ENCODE measurements at places on chromosomes 7 and 10.

GRCh38 chr7:17019106-17019505 lies 137.3 kb upstream of the AGR3 start:
- no peak for DNase-seq
- H3K4me3 ChIP-seq, result no peak overlapping the region
- peaks cover under 1% of the 10 kb centered on the region for H3K36me3 ChIP-seq
- H3K27me3 ChIP-seq, result no peaks in the 10 kb centered on the region

- no peaks in the 10 kb centered on the region for H3K4me1 ChIP-seq
- H3K36me3 ChIP-seq, result peaks cover 2% of the 10 kb centered on the region
- no peak overlapping the region for H3K4me3 ChIP-seq
- peaks cover 8% of the 10 kb centered on the region for H3K27me3 ChIP-seq
- no peak overlapping the region for H3K27ac ChIP-seq
Observed at GRCh38 chr10:71631007-71631861, 88.3 kb downstream of the C10orf105 start.

DNA sequence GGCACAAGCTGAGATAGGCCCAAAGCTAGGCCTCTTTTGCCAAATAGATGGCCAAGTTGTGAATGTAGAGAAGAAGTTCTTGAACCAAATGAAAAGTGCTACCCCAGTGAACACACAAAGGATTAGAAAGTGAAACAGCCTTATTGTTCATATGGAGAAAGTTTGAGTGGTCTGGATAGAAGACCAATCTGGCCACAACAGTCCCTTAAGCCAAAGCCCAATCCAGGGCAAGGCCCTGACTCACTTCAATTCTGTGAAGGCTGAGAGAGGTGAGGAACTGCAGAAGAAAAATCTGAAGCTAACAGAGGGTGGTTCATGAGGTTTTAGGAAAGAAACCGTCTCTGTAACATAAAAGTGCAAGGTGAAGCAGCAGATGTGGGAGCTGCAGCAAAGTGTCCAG lies 18.7 kb upstream of the ATP6V0A4 start:
- H3K4me1 ChIP-seq, result no peaks in the 10 kb centered on the region
- H3K27me3 ChIP-seq, result no peaks in the 10 kb centered on the region
- no peaks in the 10 kb centered on the region for H3K36me3 ChIP-seq
- no peak overlapping the region for H3K27ac ChIP-seq

GRCh38 chr7:2663121-2663886 lies 24.7 kb upstream of the AMZ1 start:
- H3K27ac ChIP-seq, result no peak overlapping the region
- H3K36me3 ChIP-seq, result peaks cover 3% of the 10 kb centered on the region
- H3K27me3 ChIP-seq, result peaks cover 14% of the 10 kb centered on the region
- DNase-seq, result no peak

DNA sequence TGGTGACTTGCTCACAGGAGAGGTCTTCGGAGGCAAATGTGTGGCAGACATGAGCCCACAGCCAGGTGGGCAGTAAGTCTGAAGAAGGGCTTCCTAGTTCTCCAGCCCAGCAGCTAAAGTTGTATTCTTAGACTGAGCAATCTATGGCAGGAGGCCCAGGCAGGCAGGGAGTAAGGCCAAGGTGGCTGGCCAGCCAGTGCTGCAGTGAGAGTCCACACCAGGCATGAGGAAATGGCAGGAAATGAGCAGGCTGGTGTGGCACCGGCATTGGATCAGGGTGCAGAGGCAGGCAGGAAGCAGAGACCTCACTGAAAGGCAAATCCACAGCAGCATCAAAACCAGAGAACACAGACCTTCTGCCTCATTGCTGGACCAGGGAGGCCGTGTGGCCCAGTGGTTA lies 84.6 kb upstream of the PDE1C start:
- H3K4me3 ChIP-seq, result no peak overlapping the region
- no peak overlapping the region for H3K27ac ChIP-seq
- H3K4me1 ChIP-seq, result no peaks in the 10 kb centered on the region

GRCh38 chr7:41098846-41099245 lies 604.0 kb downstream of the INHBA start:
- H3K36me3 ChIP-seq, result no peaks in the 10 kb centered on the region
- H3K4me3 ChIP-seq, result no peak overlapping the region
- no peak for DNase-seq

- no peaks in the 10 kb centered on the region for H3K36me3 ChIP-seq
- H3K4me3 ChIP-seq, result no peak overlapping the region
- peaks cover under 1% of the 10 kb centered on the region for H3K27me3 ChIP-seq
- no peak for DNase-seq
- no peaks in the 10 kb centered on the region for H3K4me1 ChIP-seq
- H3K27ac ChIP-seq, result no peak overlapping the region
Observed at GRCh38 chr10:88702848-88703597, 3.0 kb upstream of the LIPK start.

GRCh38 chr7:96408881-96409280 lies 87.0 kb upstream of the SLC25A13 start:
- H3K4me3 ChIP-seq, result no peak overlapping the region
- H3K36me3 ChIP-seq, result peaks cover 2% of the 10 kb centered on the region
- DNase-seq, result no peak
- H3K27me3 ChIP-seq, result peaks cover 24% of the 10 kb centered on the region

GRCh38 chr10:127035827-127036226 lies 130.6 kb downstream of the DOCK1 start:
- no peaks in the 10 kb centered on the region for H3K4me1 ChIP-seq
- no peak overlapping the region for H3K4me3 ChIP-seq
- H3K27ac ChIP-seq, result no peak overlapping the region
- no peak for DNase-seq

- DNase-seq, result no peak
- H3K27ac ChIP-seq, result no peak overlapping the region
- no peaks in the 10 kb centered on the region for H3K4me1 ChIP-seq
- H3K4me3 ChIP-seq, result no peak overlapping the region
- no peaks in the 10 kb centered on the region for H3K36me3 ChIP-seq
Observed at GRCh38 chr10:58791137-58791536, 278.5 kb downstream of the BICC1 start.

GRCh38 chr7:47794016-47794415 lies 154.2 kb downstream of the PKD1L1 start:
- no peaks in the 10 kb centered on the region for H3K36me3 ChIP-seq
- no peaks in the 10 kb centered on the region for H3K4me1 ChIP-seq
- peaks cover 39% of the 10 kb centered on the region for H3K27me3 ChIP-seq
- no peak overlapping the region for H3K27ac ChIP-seq
- no peak overlapping the region for H3K4me3 ChIP-seq

- H3K4me3 ChIP-seq, result no peak overlapping the region
- peaks cover 38% of the 10 kb centered on the region for H3K27me3 ChIP-seq
Observed at GRCh38 chr10:89814278-89814677, 112.9 kb downstream of the KIF20B start.

DNA sequence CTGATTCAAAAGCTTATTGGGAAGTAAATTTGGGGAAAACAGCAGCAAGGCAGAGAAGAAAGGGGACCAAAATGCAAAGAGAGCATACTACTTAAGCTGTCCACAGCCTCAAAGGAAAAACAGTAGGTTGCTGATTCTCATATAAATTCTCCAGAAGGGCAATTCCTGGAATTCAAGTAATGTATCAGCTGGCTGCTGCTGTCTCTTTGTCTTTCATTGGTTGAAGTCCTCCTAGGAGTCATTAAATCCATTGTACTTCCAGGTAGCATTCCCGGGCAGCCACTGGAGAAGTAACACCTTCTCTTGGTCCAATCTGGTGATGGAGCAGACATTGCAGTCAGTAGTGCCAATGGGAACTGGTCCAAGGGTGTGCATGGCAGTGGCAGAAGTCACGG lies 22.7 kb downstream of the BET1 start:
- DNase-seq, result no peak
- no peaks in the 10 kb centered on the region for H3K36me3 ChIP-seq
- H3K27me3 ChIP-seq, result no peaks in the 10 kb centered on the region
- peaks cover 4% of the 10 kb centered on the region for H3K4me1 ChIP-seq

- no peaks in the 10 kb centered on the region for H3K27me3 ChIP-seq
- peaks cover 39% of the 10 kb centered on the region for H3K4me1 ChIP-seq
- H3K4me3 ChIP-seq, result no peak overlapping the region
- no peak overlapping the region for H3K27ac ChIP-seq
Observed at GRCh38 chr10:44998146-44998631, 2.5 kb upstream of the ZNF22 start.

DNA sequence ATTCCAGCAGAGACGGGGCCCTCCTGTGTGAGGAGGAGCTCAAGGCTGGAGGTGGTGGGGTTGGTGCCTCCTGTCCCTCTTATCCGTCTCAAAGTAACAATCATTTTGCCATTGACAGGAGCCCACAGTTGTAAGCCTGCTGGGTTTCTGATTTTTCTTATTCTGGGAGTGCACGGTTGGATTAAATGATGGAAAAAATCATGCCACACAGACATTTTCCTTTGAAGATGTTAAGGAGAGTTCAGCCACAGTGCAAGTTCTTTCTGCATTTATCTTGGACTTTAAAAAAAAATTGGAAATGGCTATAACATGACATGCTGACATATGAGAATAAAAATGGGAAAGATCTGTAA lies 8.4 kb upstream of the LYZL1 start:
- no peak overlapping the region for H3K4me3 ChIP-seq
- H3K27me3 ChIP-seq, result peaks cover 2% of the 10 kb centered on the region
- no peaks in the 10 kb centered on the region for H3K36me3 ChIP-seq

DNA sequence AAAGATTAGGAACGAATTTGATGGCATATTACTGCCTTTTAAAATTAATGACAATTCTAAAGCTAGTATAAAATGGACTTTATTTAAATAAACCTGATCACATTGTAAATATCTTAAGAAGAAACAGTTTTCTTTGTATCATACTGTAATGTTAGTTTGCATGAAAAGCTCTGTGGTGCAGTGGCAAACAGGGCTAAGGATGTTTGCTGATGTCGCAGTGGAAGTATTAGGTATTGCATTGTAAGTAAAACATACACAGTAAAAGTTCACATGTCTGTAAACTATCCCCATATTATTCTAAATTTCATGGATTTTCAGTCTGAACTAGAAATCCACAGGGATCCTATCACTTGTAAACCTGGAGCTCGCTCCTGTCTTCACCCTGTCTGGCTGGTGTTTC lies 252.6 kb upstream of the ZNF32 start:
- no peak for DNase-seq
- no peaks in the 10 kb centered on the region for H3K4me1 ChIP-seq
- peaks cover 2% of the 10 kb centered on the region for H3K36me3 ChIP-seq
- no peak overlapping the region for H3K27ac ChIP-seq

- no peaks in the 10 kb centered on the region for H3K27me3 ChIP-seq
- DNase-seq, result peak; percentile 33
- H3K27ac ChIP-seq, result peak overlapping the region; percentile 93
- H3K36me3 ChIP-seq, result peaks cover 36% of the 10 kb centered on the region
Observed at GRCh38 chr7:44081266-44081748, 1.0 kb downstream of the POLM start.

DNA sequence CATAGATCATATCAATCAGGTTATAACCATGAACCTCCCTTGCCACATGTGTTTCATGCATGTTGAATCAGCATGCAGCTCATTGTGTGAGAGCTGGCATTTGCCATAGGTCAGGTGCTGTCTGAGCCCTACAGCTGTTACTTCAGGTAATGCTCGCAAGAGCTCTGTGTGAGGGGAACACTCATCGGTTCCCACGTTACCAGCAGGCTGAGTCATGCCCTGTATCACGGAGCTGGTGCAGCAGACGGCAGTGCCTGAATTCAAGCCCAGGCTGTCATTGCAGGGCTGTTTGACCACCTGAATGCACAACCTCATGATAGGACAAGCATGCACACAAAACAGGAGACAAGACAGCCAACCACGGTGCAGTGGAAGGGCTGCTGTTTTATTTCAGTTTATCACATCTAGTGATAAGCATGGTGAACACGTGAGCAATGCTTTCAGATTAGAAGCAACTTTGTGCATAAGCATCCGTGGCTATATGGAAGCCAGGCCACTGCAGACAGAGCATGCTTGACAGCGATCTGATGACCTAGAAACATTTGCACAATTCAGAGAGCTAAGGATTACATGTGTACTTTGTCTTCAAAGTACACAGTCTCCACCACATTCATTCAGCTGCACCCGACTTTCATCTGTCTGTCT lies 56.4 kb upstream of the PFKP start:
- no peaks in the 10 kb centered on the region for H3K36me3 ChIP-seq
- no peak overlapping the region for H3K27ac ChIP-seq
- H3K27me3 ChIP-seq, result peaks cover 68% of the 10 kb centered on the region
- peaks cover 3% of the 10 kb centered on the region for H3K4me1 ChIP-seq
- H3K4me3 ChIP-seq, result no peak overlapping the region

GRCh38 chr10:23258516-23258915 lies 66.4 kb downstream of the PTF1A start:
- DNase-seq, result no peak
- H3K27me3 ChIP-seq, result peaks cover 16% of the 10 kb centered on the region
- no peak overlapping the region for H3K27ac ChIP-seq
- H3K4me3 ChIP-seq, result no peak overlapping the region
- H3K4me1 ChIP-seq, result no peaks in the 10 kb centered on the region

- no peak overlapping the region for H3K4me3 ChIP-seq
- H3K36me3 ChIP-seq, result no peaks in the 10 kb centered on the region
- H3K27ac ChIP-seq, result no peak overlapping the region
- H3K27me3 ChIP-seq, result peaks cover 5% of the 10 kb centered on the region
- no peak for DNase-seq
- peaks cover 8% of the 10 kb centered on the region for H3K4me1 ChIP-seq
Observed at GRCh38 chr10:114600057-114600456, 58.0 kb downstream of the ABLIM1 start.

GRCh38 chr10:348456-348855 lies 213.2 kb downstream of the ZMYND11 start:
- DNase-seq, result no peak
- no peak overlapping the region for H3K4me3 ChIP-seq
- peak overlapping the region; percentile 63 for H3K27ac ChIP-seq

GRCh38 chr7:118185163-118185860 lies 1.3 kb downstream of the LSM8 start:
- H3K4me3 ChIP-seq, result peak overlapping the region; percentile 92
- no peaks in the 10 kb centered on the region for H3K27me3 ChIP-seq
- no peak for DNase-seq
- H3K4me1 ChIP-seq, result peaks cover 35% of the 10 kb centered on the region

- peaks cover 66% of the 10 kb centered on the region for H3K27me3 ChIP-seq
- H3K36me3 ChIP-seq, result peaks cover 3% of the 10 kb centered on the region
- H3K4me1 ChIP-seq, result no peaks in the 10 kb centered on the region
- H3K4me3 ChIP-seq, result no peak overlapping the region
Observed at GRCh38 chr10:1369197-1369596, 313.0 kb downstream of the WDR37 start.

DNA sequence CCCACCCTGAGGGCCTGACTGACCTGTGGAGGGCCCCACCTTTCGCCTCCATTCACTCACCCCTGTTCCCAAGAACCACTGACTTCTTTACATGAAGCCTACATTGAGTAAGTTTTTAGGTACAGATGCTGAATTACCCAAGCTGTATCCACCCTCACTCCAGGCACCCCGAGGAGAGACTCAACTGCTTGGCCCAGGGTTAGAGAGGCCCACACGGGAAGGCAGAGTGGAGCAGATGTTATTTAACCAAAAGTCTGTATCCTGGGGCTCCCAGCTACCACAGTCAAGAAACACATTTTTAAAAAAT lies 213.1 kb upstream of the FRMD4A start:
- no peak for DNase-seq
- H3K4me1 ChIP-seq, result peaks cover 81% of the 10 kb centered on the region
- peak overlapping the region; percentile 70 for H3K4me3 ChIP-seq
- no peaks in the 10 kb centered on the region for H3K27me3 ChIP-seq
- H3K27ac ChIP-seq, result peak overlapping the region; percentile 93
- peaks cover 61% of the 10 kb centered on the region for H3K36me3 ChIP-seq

- no peak for DNase-seq
- H3K27ac ChIP-seq, result no peak overlapping the region
- H3K27me3 ChIP-seq, result no peaks in the 10 kb centered on the region
- H3K4me3 ChIP-seq, result no peak overlapping the region
Observed at GRCh38 chr7:20238754-20239324, 21.7 kb upstream of the MACC1 start.
